NCI-H748 treated with DMSO at 0.1 percent for 48 hours (cell line): ENCODE measurements at places on chromosomes 12 and 14.

- no peak for DNase-seq
Measured at GRCh38 chr12:65282840-65283239, 4.4 kb downstream of the MSRB3 start.

DNA sequence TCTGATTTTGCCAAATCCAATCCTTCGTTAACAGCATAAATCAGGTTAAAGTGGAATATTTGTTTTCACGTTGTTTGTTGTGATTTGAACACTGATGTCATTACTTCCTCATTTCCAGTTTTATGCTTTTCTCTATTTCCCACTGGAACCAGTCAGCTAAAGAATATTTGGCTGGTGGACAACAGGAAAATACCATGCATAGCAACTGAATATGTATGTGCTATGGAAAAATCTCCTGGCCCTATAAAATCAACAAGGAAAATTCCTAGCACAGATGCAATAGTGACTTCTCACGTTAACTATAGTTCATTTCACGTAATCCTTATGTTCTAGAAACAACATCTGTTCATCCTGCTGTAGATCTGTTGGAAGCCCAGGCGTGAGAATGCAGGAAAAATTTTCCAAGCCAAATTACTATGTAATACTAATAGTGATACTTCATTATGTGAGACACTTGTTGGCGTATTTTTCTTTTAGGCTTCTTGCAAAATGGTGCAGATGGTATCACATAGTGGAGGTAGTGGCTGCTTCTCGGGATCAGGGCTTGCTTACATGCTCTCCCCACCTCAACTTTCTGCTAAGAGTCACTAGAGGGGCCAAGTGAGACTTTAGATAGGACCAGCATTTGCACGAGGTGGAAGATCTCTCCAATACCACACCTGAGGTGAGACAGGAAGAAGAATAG, 86.3 kb upstream of the USP44 start:
- DNase-seq: no peak

GRCh38 chr12:62578726-62579125, 112.1 kb downstream of the MON2 start:
- DNase-seq: no peak

- DNase-seq: no peak
Measured at GRCh38 chr14:91919814-91920213, 27.7 kb downstream of the FBLN5 start.

GRCh38 chr12:110733900-110734299, 8.8 kb downstream of the PPP1CC start:
- no peak for DNase-seq
